ENCODE measurements at places on chromosomes 7 and 10.

DNA sequence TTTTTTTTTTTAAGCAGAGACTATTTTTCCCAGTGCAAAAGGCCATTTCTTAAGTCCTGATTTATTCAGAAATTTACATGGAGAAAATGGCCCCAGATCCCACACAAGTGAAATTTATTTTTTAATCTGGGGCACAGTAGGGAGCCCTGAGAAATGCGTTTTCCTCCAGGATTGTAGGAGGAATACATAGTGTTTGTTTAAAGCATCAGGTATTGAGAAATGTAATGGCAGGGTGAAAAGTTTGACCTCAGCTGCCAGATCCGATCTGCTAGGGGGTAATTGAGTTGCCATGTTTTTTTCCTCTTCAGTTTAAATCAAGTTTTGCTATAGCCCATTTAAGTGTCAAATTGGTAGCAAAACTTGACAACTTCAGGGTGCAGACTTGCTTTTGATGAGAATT, 110.0 kb downstream of the LRMDA start:
- DNase-seq: no peak

GRCh38 chr10:78742730-78743615, 325.8 kb upstream of the ZMIZ1 start:
- DNase-seq: no peak

- no peak for DNase-seq
These were observed 135.1 kb downstream of the ZMIZ1 start for GRCh38 chr10:79203833-79204232.

DNA sequence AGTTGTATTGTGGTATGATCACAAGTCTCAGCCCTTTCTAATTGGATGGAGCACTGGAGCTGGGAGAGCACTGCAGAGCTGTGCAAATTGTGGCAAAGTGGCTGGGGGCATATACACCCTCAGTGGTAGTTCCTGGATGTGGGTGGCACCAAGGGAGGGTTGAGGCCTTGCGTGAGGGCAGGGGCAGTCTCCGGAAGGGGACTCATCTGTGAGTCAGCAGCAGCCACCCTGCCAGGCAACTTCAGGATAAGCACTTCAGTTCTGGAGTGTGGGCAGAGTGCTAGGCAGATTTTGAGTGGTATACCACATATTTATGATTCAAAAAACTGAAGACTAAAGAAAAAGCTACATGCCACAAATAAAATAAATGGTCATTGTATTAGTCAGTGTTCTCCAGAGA, 210.5 kb downstream of the ETV1 start:
- DNase-seq: no peak

GRCh38 chr7:16656141-16656540, 10.2 kb downstream of the BZW2 start:
- no peak for DNase-seq

DNA sequence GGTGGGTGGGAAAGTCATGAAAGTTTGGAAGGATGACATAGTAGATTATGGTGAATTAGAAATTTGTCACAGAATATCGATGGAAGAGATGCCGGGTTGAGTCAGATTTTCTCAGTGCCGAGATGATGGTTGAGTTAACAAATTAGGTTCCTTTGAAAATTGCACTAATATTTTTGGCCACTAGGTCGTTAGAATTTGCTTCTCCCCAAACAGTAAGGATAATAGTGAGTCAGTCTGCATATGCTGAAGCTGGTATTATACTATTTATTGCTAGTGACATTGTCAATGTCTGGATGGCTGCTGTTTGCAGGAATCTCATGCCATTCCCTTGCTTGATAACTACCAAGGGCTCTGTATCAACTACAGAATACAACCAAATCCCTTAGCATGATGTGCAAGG, 37.7 kb upstream of the MINDY3 start:
- DNase-seq: peak; percentile 13

- peak; percentile 86 for DNase-seq
These were observed 16.2 kb upstream of the PAX2 start for GRCh38 chr10:100728928-100729861.

DNA sequence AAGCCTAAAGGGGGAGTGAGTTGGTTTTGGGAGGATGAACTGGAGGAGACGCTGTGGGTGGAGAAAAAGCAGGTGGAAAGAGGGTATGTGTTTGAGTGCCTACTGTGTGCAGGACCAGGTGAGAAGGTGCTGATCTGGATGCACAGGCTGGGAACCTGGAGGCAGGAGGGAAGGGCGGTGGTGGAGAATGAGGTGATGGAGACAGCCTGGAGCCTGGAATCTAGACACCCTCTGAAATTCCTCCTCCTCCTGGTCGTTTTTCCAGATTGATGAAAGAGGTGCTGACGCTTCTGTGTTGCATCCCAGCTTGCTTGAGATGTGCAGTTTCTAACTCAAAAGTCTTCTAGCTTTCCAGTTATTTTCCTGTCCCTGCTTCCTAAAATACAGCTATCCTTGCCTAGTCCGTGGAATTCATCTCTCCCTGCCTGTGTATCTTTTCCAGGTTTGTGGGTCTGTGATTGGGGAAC, 67.5 kb downstream of the LRMDA start:
- no peak for DNase-seq

- no peak for DNase-seq
These were observed 406.9 kb upstream of the PRKCQ start for GRCh38 chr10:6986927-6987326.

DNA sequence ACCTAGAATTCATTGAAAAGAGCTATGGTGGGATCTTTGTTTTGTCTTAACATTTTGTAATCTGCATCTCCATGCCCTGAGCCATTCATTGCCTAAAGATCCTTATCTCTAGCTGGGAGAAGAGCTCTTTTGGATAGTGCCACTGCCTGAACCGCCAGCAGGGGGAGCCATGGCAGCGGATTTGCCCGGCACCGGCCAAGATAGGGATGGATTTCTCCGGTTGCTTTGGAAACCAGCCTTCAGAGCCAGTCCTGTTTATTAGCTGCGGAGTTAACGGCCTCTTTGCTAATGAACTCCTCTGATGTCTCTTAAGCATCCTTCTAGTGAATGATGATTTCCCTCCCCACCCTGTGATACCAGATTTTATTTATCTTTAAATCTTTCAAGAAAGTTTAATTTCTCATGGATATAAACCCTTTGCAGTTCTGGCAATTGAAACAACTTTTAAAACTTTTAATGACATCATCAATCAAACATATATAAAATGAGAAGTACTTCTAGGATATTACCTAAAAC, 58.2 kb upstream of the LYZL2 start:
- DNase-seq: peak; percentile 82

- DNase-seq: peak; percentile 84
These were observed 10.9 kb upstream of the LGI1 start for GRCh38 chr10:93746844-93747284.

DNA sequence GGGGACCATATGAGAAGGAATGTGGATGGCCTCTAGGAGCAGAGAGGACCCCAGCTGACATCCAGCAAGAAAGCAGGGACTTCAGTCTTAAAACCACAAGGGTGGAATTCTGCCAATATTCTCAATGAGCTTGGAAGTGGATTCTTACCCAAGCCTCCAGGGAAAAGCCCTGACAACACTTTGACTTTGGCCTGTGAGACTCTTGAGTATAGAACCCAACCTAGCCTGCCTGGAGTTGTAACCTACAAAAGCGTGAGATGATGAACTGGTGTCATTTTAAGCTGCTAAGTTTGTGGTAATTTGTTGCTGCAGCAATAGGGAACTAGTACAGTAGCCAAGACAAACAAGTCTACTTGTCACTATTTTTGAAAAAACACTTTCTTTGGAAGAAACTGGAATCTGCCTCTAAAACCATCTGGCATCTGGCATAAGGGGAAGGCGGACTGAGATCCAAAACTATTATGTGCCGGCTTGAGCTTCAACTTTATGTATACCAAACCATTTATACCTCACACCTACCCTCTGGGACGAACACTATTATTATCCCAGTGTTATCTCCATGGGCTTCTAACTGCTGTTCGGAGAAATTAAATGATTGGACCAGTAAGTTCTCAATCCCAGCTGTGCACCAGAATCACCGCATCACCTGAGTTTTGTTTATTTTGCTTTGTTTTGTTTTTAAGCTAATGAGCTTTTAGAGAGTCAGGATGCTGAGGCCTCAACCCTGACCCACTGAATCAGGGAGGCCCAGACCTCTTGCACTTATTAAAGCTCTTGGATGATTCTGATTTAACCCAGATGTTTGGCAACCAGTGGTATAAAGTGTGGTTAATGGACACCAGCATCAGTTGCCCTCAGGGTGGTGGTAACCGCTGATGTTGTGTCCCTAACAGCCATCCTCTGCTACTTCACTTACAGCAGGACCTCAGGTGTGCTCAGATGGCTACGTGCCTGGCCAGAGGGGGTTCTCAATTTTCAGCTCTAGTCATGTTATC, 83.0 kb downstream of the C1GALT1 start:
- no peak for DNase-seq

- DNase-seq: no peak
These were observed 63.0 kb upstream of the MGMT start for GRCh38 chr10:129404091-129404490.

GRCh38 chr7:156196649-156197048, 384.4 kb upstream of the SHH start:
- DNase-seq: no peak

DNA sequence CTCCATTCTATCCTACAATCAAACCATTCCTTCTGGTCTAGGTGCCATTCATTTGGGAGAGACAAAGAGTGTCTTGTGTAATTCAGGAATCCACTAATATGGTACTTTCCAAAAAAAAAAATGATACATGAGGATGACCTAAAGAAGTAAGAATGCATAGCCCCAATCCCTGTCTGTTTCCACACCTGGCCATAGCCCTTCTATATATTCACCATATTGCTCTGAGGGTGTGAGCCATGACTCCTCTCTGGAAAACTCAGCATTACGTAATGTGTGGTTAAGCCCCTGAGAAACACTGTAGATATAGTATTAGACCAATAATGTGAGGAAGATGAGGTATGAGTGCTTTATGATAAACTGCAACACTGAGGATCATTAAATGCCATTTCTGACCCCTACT, 592.7 kb downstream of the INHBA start:
- DNase-seq: no peak

DNA sequence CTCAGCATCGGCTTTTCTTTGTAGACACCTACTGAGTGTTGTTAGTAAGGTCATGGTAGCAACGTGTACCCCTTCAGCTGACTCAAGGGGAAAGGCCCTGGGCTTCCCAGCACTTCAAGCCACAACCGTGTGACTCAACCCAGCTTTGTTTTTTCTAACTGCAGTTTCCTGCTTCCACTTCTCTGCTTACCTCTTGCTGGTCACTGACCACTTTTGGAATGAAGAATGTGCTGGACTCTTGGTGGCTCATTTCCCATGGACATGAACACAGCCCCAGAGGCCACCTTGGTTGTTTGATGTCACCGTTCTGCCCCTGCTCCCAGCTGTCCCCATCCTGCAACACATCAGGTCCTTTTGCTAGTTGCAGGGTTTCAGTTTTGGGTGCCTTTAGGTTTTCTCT, 69.5 kb upstream of the ZNF438 start:
- no peak for DNase-seq

- no peak for DNase-seq
These were observed 28.9 kb downstream of the BAG3 start for GRCh38 chr10:119680050-119680449.

DNA sequence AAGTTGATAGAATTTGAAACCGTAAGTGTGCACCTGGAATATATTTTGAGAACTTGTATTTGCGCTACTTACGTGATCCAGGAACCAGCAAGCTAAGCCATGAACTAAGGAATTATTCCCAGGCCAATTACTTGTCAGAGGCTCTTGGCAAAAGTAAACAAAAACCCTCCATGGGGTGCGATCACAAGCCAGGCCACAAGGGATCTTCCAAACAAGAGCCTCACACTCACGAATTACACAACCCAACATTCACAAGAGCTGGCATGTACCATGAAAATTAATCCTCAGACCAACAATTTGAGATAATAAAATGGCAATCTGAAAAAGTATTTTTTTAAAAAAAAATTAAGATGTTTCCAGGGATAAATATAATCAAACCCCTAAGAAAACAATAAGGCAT, 467.0 kb upstream of the AKR1E2 start:
- DNase-seq: no peak

DNA sequence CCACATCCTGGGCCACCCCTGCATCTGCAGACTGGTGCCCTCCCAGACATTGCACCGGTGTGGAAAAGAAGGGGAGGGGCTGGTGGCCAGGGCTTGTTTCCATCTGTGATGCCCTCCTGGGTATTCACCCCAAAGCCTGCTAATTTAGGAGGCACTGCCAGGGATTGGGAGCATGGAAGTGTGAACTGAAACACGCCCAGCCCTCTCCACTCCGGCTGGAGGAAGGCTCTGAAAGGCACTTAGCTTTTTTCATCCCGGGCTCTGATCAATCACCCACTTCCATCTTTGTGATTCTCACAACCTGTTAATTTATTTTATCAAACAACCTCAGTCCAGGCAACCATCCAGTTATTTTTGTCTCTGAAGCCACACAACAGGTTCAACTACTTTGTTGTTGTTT, 20.9 kb upstream of the CPXM2 start:
- no peak for DNase-seq

DNA sequence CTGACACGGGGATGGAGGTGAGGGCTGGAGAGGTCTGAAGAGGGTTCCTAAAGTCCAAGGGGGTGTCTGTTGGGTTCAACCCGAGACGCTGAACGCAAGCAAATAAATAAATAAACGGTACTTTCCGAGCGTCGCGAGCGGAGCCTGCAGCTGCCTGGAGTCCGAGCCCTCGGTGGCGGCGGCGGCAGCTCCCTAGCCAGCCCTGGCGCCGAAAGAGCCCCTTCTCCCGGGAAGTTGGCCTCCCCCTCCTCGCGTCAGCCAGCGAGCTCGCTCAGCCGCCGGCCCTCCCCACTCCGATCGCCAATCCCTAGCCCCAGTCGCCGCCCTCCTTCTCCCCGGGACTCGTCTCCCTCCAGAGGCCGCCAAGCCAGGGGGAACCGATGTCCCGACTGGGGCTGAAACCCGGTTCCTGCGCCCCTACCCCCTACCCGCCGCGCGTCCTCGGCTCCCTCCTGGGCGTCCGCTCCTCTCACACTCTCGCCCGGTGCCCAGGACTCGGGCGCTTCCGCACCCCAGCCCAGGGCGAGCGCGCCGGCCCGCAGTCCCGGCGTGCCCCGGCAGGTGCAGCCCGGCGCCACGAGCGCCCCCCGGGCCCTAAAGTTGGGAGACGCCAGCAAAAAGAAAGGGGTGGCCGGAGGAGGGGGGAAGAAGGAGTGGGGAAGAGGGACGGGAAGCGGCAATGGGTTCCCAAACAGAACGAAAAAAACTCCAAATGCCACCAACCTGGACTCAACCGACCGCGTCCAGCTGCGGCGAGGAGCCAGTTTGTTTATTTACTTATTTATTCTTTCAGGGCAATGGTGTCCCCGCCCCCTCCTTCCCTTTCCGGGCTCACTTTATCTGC, at the start of gene GFRA1:
Gene GFRA1 (minus strand): TSS at position 767 of the 844 bp plus-strand sequence. CDS start 1,177 bp downstream, outside the sequence.
- no peak for DNase-seq

DNA sequence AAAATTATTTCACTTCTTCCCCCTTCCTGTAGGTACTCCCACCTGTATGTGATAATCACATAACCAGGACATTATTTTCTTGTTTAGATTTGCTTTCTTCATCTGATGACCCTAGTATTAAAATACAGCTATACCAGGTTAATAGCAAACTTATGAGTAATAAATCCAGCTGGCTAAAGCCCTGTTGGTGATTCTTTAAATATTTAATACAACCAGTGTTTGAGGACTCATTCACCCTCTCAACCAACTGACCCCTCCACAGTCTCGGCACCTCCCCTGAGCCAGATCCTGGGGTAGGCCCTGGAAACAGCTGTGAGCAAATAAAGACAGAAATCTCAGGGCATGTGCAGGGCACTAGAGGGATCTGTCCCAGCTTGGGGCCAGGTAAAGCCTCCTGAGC, 58.5 kb downstream of the BLNK start:
- no peak for DNase-seq

GRCh38 chr10:34433241-34434076, 381.6 kb downstream of the PARD3 start:
- no peak for DNase-seq

GRCh38 chr7:47901542-47901941, 46.7 kb downstream of the PKD1L1 start:
- DNase-seq: no peak

Measured in Caco-2 (cell line).